Activated CD4-positive, alpha-beta memory T cell treated with anti-CD3 and anti-CD28 coated beads for 36 hours (primary cell): ENCODE measurements at places on chromosomes 2 and 18. TPM values are rescaled to one million over a fixed set of nuclear protein-coding genes. Genes with fewer than 3 reads are reported as not detected.

DNA sequence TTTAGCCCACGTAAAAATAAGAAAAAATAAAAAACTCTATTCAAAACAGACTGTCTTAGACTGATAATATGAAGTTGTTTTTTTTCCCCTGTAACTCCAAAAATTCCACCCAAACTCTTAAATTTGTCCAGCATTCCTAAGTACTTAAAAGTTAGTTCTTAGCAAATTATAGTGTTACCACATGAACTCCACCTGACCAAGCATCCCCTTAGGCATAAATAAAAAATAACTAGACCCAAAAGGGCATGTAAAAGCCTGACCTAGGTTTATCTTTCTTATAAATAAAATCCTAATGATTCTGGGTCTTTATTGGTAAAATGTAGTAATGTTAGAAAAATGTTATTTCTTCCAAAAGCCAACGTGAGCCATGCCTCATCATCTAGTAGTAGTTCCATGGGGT lies 54.3 kb downstream of the TTC21B start:
- no peak for DNase-seq

- no peak for DNase-seq
Observed at GRCh38 chr18:73577365-73577764, 570.3 kb downstream of the FBXO15 start.

DNA sequence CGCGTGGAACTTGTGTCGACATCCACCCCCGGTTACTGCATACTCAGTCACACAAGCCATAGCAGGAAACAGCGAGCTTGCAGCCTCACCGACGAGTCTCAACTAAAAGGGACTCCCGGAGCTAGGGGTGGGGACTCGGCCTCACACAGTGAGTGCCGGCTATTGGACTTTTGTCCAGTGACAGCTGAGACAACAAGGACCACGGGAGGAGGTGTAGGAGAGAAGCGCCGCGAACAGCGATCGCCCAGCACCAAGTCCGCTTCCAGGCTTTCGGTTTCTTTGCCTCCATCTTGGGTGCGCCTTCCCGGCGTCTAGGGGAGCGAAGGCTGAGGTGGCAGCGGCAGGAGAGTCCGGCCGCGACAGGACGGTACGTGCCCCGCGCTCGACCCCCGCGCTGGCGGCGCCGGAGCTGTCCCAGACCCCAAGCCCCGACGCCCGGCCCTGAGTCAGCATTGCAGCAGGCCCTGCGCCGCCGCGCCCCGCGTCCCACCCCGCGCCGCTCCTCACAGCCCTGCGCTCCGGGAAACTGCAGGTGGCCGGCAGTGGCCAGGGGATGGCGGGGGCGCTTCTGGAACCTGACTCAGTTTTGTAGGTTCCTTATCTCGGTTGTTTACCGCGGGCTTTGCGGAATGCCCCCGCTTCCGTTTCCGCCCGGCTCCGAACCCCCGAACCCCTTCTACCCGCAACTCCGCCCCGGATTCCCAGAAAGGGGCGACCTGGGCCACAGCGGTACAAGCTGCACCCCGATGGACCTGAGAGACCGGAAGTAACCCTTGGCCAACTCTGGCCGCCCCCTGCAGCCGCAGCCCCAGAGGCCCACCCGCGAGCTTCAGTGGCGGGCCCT lies at the start of gene CFLAR:
Gene CFLAR, plus strand, starts transcription at position 50 of the 844 bp plus-strand sequence. CDS start 13,702 bp downstream, outside the sequence.
- DNase-seq: peak; percentile 92

DNA sequence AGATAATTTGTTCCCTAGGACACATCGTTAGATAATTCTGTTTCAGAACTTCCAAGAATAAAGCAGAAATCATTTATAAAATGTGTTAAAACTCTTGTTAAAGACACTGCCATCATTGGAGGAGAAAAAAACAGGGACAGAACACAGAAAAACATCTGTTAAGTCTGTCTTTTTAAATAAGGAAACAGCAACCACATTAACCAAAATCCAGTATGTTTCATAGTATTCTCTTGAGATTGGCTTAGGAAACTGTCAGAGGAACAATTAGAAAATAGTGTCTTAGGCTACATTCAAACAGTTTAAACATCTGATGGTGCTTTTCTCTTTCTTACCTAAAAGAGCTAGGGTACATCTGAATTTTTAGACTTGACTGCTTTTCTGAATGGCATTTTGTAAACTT lies 81.6 kb downstream of the PMS1 start:
- DNase-seq: no peak

DNA sequence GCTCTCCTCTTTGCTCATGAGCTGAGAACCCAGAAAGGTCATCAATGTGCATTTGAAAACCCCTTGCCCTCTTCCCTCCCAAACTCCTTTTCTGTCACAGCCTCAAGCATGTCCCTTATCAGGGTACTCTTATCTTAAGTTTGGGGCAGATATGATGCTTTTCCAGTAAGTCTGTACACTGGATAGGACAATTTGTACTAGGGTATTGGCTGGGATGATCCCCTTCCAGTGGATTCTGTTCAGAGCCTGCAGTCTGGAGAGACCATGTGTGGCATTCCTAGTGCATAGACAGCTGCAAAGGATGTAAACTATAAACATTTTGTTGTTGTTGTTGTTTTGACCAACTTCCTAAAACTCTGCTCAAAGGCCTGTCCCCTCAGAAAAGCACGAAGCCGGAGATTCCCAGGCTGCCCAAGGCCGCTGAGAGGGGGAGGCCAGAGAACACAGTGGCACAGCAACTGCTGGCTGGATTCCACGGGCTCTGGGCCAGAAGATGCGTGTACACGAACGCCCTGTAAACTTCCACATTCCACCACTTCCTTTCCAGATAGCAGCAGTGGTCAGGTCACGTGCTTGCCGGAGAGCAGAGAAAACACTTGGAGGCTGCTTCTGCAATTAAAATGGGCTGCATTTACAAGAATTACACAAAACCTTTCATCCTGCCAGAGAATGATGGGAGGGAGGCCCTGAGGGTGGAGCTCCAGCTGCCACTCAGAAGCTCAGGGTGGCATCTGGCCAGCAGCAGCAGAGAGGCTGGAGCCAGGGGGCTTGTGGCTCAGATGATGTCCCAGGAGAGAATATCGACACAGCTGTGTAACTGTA lies 42.1 kb downstream of the BMP10 start:
- DNase-seq: peak; percentile 86

DNA sequence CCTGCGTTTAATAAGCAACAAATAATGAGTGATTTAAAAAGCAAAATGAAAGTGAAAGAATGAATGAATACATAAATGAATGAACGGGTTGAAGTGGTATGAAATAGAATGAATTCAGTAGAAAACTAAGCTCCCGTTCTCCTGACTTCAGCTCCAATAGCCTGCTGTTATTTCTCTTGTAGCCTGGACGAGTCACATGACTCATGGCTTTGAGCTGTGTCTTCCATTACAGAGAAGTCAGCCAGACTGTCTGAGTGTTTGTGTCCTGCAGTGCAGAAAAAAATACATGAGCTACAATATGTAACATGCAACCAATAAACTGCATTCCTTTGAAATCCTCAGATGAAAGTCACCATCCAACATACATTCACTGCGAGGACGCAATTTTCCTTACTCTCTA lies 21.2 kb downstream of the SCG2 start:
- DNase-seq: no peak

GRCh38 chr2:18834341-18834740 lies 245.0 kb upstream of the NT5C1B start:
- DNase-seq: no peak

DNA sequence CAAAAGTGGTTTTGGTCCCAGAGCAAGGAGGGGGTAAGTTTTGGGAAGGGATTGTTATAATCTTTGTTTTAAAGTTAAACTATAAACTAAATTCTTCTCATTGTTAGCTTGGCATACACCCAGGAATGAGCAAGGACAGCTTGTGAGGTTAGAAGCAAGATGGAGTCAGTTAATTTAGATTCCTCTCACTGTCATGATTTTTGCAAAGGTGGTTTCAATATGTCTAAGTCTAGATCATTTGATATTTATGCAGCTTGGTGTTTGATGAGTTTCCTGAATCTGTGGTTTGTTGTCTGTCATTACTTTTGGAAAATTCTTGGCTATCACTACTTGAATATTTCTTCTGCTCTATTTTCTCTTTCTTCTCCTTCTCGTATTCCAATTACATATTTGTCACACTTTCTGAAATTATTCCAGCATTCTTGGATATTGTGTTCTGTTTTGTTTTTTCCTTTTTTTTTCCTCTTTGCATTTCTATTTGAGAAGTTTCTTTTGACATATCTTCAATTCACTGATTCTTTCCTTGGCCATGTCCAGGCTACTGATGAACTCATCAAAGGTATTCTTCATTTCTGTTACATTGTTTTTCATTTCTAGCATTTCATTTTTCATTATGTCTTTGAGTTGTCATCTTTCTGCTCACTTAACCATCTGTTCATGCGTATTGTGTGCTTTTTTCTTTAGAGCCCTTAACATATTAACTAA lies 5.1 kb downstream of the SP140 start:
- DNase-seq: no peak

DNA sequence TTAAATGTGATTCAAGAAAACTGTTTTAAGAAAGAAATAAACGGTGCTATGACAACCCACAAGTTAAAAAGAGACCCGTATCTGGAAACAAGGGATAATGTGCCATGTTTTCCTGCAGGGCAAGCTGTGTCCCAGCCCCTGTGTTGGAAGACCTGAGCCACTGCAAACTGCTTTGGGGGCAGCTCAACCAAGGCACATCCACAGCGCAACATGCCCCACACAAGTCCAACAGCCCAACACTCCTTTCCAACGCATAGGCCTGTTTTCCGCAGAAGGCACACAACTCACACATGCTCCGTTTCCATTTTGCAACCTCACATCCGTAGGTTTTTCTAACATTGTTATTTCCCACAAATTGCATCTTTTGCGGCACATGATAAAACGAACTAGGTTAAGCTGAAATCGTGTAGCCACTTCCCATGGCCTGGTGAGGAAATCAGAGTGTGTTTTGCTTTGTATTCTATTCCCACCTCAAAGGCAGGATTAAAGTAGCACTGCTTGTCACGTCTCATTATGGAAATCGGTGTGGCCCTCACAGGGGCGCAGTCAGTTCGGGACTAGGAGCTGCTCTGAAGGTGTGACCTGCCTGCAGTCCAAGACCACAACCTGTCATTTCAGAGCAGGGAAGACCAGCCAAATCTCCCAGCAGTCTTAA lies 50.5 kb upstream of the ZNF516 start:
- no peak for DNase-seq

GRCh38 chr2:96180521-96180920 lies 28.1 kb downstream of the STARD7 start:
- DNase-seq: no peak

The PDE11A gene
- total RNA-seq: not detected

The GRHL1 gene
- 1.1 TPM for total RNA-seq
